ENCODE measurements at places on chromosomes 1 and 21.
A peak's percentile ranks its signal among the peaks of the same experiment; 100 is the strongest.

DNA sequence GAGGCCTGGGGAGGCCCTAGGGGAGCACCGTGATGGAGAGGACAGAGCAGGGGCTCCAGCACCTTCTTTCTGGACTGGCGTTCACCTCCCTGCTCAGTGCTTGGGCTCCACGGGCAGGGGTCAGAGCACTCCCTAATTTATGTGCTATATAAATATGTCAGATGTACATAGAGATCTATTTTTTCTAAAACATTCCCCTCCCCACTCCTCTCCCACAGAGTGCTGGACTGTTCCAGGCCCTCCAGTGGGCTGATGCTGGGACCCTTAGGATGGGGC lies 5.2 kb downstream of the ELF3 start:
- DNase-seq = no peak

DNA sequence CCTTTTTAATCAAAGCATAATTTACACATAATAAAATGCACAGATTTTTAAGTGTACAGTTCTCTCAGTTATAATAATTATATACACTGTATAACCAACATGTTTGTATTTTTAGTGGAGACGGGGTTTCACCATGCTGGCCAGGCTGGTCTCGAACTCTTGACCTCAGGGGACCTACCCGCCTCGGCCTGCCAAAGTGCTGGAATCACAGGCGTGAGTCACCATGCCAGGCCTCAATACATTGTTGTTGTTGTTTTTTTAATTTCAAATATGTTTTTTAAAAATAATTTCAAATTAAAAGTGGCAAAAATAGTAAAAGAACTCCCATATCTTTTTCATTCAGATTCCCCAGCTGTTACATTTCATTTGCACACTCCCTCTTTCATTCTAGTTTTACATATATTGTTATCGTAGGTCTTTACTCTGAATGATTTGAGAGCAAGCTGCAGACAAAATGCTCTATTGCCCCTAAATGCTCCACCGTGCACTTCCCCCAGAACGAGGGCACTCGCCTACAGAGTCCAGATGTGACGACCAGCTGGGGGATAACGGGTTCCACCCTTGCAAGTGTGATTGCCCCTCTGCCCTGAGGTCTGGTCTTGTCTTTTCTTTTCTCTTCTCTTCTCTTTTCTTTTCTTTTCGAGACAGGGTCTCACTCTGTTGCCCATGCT lies 19.2 kb upstream of the RD3 start:
- no peak for DNase-seq

DNA sequence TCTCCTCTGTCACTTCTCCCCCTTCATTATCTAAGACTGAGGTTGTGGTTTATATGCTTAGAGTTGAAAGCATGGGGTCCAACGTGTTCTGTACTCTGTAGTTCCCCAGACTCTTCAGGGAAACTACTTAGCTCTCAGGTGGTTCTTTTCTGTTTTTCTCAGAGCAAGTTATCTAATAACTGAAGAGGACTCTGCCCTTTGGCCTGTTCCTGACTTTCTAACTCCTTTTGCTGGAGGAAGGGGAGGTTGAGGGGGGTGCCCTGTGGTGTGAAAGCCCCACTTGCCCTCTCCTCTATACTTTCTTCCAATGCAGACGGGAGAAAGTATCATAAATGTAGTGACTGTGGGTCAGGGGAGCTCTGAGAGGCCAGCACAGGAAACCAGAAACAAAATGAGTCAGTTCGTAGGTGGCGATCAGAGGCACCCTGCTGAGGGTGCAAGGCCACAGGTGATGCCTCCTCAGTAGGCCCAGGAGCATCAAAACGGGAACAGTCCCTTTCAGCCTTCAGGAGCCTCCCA lies 5.0 kb downstream of the SLC25A44 start:
- DNase-seq = no peak

DNA sequence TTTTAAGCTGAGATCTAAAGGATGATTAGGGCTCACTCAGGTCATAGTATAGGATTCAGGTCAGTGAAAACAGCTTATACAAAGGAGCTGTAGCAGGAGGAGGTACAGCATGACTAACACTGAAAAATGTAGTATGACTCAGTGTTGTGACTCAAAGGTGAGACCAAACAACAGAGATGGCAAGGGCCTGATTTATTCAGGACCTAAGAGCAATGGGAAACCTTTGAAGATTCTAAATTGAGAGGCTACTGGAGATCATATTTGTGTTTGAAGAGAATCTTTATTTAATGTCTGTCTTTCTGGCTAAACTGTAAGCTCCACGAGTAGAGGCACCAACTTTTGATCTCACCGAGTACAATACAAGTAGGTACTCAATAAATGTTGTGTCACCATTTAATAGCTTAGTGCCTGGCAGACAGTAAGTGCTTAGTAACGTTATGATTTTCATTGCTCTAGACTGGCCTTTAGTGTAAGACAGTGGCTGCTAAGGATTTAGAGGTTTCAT lies 43.5 kb downstream of the PRKAA2 start:
- peak; percentile 85 for DNase-seq

GRCh38 chr1:6591222-6591621 lies 11.4 kb downstream of the ZBTB48 start:
- DNase-seq = no peak

DNA sequence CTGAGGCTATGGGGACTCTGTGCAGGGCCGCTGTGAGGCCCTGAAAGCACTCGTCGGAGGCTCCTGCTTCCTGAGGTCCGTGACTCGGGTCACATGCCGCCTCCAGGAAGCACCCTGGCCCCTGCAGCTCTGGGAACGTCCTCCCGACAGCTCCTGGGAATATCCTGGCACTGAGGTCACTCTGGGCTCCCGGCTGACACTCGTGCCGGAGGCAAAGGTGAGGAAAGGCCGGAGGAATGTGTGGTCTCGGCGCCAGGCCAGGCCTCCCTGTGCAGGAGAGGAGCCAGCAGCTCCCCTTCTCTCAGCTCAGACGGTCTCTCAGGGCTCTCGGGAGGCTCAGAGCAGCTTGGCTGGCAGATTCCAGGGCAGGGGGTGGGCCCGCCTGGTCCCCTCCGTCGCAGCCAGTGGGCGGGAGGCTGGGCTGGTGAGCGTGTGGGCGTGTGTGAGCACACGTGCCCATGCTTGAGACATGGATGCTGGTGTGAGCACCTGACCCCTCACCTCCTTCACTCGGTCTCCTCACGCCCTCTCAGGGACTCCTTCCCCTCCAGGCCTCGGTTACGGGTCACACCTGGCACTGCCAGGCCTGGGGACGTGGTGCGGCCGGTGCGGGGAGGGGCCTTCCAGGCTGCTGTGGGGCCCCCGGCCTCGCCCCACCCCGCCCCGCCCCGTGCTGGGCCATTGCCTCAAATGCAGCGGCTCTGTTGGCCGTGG lies 5.5 kb upstream of the RNF223 start:
- peak; percentile 93 for DNase-seq

DNA sequence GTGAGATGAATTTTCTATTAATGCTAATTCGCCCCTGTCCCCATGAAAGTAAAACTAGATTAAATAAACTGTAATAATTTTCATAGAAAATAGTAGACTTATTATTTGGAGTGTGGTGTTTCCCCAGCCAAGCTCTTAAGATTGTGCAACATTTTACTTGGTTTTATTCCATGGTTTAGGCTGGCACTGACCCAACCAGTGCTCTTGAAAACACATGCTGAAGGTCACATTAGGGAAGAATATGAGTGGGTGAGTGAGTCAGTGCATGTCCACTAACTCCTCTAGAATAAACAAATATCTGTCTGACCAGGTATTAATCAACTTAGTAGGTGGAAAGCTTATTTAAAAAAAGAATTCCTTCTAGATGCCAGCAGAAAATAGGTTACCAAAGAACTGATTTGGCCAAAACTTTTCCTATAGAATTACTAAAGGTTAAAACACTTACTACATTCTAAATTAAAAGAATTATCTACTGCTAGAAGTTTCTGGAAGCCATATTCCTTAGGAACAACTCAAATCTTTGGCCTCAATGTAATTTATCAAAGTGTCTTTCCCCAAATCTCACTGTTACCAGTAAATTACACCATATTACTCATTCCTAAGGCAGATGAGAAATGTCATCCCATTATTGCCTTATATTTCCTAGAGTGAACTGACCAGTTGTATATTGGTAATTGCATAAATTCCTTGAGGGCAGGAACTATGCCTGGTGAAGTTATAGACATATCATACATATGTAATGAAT lies 89.7 kb upstream of the RGS1 start:
- DNase-seq = peak; percentile 44

GRCh38 chr1:14578156-14578555 lies 20.3 kb upstream of the KAZN start:
- no peak for DNase-seq

DNA sequence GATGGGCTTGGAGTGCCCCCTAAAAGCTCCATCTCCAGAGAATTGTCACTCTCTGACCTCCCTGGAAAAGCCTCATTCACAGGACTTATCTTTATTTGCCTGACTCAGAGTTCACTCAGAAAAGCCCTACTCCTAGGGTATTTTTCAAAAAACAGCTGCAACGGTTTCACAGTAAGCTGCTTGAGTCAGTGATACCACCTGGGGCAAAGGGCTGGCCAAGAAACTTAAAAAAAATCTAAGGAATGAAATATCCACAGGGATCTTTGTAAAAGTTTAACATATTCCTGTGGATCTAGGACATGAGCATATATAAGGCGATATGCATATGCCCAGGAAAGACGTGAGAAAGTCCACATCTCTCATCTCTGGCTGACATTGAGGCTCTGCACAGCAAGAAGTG lies 33.8 kb upstream of the TSPAN2 start:
- no peak for DNase-seq

GRCh38 chr1:35622510-35623178 lies 18.7 kb downstream of the PSMB2 start:
- DNase-seq = no peak

GRCh38 chr1:46461809-46462448 lies 27.7 kb upstream of the DMBX1 start:
- DNase-seq = no peak

DNA sequence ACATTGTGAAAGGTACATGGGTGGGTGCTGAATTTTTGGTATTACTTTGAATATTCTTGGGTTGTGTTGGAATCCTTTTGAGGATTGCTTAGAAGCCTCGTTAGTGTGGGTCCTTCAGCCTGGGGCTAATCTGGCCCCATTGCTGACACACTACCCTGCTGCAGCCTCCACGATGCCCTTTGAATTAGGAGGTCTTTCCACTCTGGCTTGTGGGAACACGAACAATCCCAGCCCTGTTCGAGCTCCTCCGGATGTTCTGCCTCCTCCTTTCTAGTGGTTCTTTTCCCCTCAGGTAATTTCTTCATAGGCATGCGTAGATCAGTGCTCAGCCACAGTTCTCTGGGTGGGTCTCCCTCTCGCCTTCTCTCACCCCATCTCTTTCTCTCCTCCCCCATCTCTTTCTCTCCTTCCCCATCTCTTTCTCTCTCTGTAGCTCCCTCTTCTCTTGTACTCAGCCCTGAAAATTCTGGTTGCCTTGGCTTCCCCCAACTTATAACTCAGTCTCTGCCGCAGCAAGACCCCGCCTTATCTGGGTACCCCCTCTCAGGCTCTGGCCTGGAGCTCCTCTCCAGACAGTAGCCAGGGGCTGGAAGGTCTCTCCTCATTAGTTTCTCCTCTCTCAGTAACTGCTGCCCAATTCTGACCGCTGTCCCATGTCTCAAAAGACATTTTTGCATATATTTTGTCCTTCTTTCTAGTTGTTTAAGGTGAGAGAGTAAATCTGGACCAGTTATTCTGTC lies 46.0 kb upstream of the SLC19A1 start:
- DNase-seq = no peak

DNA sequence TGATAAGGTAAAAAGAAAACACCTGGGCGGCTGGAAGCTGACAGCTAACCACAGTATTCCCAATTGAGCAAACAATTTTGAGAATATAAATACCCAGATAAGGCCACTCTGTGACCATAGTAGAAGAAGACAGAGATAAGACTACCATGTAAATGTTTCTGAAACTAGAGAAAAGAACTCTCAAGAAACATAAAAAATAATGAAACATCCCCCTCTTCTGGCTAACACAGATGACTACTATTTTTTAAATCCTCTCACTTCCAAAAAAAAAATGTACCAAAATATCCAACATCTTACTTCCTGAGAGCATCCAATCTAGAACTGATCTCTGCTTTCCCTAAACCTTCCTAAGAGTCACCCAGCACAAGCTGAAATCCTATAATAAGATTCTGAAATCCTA lies 125.9 kb downstream of the HFM1 start:
- DNase-seq = peak; percentile 32

DNA sequence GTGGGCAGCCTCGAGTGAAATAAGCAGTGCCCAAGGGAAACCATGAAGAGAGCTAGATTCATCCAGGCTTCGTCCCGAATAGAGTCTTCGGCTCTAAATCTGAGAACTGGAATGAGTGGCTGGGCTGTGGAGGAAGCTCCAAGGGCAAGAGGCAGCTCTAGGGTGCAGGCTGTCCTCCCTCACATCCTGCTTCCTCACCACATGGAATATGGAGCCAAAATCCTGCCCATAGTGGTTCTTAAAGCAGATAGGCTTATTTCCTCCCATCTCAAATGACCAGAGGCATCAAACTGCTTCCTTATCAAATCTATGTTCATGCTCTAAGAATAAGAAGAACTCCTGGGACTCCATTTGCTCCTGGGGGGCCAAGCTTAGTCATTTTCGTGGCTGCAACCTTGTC lies 2.5 kb downstream of the IL24 start:
- DNase-seq = no peak

DNA sequence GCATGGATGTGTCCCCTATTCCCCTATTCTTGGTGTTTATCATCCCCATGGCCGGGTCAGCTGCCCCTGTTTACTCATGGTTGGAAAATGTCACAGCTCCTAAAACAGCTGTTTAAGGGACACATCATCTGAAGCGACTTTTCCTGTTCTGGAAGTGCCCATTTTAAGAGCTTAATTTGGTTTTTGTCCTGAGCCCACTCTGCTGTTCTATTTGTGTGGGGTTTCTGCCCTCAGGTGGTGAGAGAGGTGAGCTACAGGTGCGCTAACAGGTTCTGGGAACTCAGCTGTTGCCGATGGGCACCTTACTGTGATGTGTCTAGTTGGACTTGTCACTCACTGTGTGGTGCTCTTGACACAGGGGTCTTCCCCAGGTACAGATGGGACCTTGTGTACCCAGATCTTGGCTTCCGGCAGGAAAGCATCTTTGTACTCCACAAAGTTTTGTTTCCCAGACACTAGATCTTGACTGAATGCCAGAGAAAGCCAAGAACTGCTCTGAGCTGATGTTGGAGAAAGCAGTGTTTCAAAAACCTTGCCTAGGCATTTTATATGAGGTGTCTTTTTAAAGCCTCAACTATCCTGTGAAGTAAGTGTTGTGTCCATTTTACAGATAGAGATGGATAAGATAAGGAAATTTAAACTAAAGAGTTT lies 59.0 kb upstream of the CD1D start:
- peak; percentile 57 for DNase-seq

- peak; percentile 19 for DNase-seq
Observed at GRCh38 chr1:17520041-17520440, 19.5 kb upstream of the ARHGEF10L start.

- no peak for DNase-seq
Observed at GRCh38 chr1:173393659-173394000, 83.5 kb upstream of the PRDX6 start.

GRCh38 chr1:208203127-208203847 lies 40.9 kb downstream of the PLXNA2 start:
- DNase-seq = no peak

DNA sequence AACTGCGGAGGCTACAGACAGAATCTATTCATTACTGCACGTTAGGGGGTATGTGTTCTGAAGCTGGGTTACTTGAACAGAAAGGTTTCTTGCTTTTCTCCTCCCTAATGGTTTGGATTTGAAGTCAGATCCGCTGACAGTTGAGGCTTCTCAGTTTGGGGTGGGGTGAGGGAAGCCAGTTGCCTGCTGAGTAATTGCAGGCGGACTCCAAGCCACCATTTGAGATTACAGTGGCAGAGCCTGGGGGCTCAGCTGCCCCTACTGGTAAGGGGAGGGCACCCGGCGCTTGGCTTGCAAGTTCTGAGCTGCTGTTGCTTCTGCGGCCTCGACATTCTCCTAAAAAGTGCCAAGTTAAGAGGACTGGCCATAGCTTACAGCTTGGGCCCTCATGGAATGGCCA lies 2.0 kb downstream of the GRHL3 start:
- no peak for DNase-seq

All from ACHN (cell line).